Activated CD4-positive, alpha-beta T cell treated with anti-CD3 and anti-CD28 coated beads, Interleukin-2, Interleukin-6, amounts not matched to agents 100 ng/mL and 50 ng/mL, durations not matched to agents 16 hours and 8 hours (primary cell): ENCODE measurements at places on chromosomes 4 and X.

- no peak for DNase-seq
Measured at GRCh38 chr4:33577791-33578190, 2666.5 kb downstream of the ARAP2 start.

DNA sequence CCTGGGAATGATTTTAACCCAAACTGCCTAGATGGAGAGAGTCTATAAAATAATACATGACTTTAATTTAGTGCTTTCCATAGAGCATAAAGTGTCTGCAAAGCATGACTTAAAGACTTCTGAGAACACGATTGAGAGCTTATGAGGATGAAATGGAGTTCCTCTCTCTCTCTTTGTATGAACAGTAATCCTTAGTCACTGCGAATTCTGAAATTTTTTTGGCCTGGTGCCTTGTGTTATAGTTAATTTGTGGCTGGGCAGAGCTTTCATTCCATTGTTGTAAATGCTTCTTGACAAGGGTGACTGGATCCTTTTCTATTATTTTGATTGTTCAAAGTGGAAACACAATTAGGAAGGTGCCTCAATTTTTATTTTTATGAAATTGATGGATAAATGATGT, 179.5 kb downstream of the CEP135 start:
- DNase-seq: no peak

- DNase-seq: no peak
Measured at GRCh38 chr4:130034876-130035275, 938.9 kb downstream of the C4orf33 start.

GRCh38 chr4:37825968-37826294, 555 bp upstream of the PGM2 start:
- no peak for DNase-seq

DNA sequence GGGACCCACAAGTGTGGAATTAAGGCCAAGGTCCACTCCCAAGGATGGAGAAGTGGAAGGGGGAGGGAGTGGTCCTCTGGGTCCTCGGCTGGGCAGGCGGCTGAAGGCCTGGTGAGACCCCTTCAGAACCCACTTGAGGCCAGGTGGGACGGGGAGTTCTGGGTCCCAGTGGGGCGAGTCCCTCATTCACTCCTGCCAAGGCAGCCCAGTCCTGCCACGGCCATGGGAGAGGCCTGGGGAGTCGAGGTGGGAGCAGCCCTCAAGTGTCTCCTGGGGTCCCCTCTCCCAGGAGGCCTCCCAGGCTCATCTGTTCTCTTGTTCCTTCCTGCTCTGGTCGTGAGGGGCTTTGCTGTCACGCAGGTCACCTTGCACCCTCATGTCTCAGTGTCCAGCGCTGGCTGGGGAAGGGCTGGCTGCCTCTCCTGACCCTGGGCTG, 6.1 kb upstream of the SH3BP2 start:
- DNase-seq: no peak

- peak; percentile 17 for DNase-seq
Measured at GRCh38 chr4:168551945-168552695, 55.3 kb downstream of the PALLD start.

GRCh38 chr4:73438582-73439215, 2.7 kb downstream of the AFP start:
- DNase-seq: no peak
